ENCODE measurements at places on chromosomes 3 and 15.

DNA sequence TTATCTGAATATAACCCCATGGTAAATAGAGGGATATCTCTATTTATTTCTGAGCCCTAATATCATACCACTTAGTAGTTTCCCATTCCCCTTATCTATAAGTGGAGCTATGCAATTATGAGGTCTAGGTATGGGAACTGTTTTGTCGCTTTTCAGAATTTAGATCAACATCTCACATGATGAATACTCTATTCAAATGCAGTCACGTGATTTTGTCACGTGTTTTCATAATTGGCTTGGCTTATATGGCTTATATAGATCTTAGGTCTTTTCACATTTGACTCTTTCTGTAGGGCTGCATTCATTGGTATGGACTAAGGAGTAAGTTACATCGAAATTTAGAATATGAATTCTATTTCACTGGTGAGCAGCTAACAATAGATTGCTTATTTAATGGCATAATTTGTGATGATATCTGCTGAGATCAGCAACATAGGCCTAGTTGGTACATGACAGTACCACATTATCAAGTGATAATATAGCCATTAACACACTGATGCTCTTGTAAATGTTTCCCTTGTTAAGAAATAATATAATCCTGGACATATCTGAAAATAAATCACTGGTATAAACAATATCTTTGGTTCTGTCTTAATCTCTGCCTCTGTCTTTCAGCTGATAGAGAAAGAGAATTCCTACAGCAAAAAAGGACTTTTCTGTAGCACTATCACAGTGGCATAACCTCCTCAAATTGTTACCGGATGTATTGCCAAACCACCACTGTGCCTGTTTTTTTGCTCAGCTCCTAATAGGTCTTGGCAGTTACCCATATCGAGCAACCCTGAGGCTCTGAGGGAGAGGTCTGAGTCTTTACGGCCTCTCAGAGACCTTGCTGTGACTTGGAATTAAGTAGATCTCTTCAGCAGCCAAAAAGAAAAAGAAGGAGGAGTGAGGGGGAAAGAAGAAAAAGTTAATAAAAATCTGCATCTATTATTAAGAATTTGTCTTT lies 357.1 kb downstream of the ZPLD1 start:
- no peak for DNase-seq

GRCh38 chr3:113660458-113660857 lies 36.0 kb downstream of the USF3 start:
- DNase-seq = no peak

DNA sequence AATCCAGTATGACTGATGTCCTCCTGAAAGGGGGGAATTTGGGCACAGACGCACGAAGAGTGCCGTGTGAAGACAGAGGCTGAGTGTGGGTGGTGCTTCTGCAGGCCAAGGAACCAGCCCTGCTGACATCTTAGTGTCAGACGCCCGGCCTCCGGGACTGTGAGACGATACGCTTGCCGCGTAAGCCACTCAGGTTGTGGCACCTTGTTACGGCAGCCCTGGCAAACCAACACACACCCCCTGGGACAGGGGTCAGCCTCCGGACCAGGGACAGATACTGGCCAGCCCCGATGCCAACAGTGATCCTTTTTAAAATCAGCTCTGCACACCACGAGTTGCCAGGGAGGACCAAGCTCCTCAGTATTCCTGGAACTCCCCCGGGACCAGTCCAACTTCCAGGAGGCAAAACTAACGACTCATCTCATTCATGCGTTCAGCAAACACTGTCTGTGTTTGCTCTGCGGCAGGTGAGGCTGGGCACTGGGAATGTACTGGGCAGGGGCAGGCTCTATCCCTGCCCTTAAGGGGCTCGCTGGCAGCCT lies 21.2 kb upstream of the PIGZ start:
- DNase-seq = no peak

- DNase-seq = no peak
Measured at GRCh38 chr3:154085799-154086198, 35.4 kb upstream of the ARHGEF26 start.

- DNase-seq = no peak
Measured at GRCh38 chr15:77630056-77630455, 2.7 kb downstream of the LINGO1 start.

Measured in stimulated activated CD4-positive, alpha-beta T cell treated with anti-CD3 and anti-CD28 coated beads, Interleukin-1b, Interleukin-23, amount 100 ng/mL, for 24 hours (primary cell).